ENCODE measurements at places on chromosomes 3 and 15.

GRCh38 chr3:174524203-174524602 lies 334.9 kb upstream of the NAALADL2 start:
- DNase-seq, result no peak

GRCh38 chr15:94367726-94368535 lies 136.6 kb downstream of the MCTP2 start:
- DNase-seq, result no peak

DNA sequence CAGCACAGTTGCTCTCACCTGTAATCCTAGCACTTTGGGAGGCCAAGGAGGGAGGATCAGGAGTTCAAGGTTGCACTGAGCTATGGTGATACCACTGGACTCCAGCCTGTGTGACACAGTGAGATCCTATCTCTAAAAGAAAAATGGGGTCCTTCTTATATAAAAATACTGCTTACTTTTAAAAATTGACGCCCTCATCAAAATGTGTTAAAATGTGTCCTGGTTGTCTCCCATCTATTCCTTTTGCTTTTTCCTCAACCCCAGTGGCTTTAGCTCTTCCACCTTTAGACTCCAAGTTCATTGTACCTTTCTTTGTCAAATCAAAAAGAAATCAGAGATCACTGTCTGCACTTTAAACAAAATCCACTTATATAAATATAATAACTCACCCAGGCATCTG lies 60.3 kb upstream of the GPD1L start:
- no peak for DNase-seq

DNA sequence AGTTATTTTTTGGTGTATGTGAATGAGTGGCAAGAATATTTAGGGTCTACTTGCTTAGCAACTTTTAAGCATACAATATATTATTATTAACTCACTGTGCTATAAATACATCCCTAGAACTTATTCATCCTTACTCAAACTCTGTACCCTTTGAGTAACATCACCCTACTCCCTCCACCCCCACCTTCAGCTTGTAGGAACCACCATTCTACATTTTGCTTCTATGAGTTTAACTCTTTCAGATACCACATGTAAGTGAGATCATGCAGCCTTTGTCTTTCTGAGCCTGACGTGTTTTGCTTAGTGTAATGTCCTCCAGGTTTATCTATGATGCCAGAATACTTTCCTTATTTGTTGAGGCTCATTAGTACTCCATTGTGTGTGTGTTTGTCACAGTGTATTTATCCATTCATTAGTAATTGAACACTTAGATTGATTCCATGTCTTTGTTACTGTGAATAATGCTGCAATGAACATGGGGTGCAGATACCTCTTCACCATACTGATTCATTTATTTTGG lies 526.9 kb downstream of the PYDC2 start:
- DNase-seq, result no peak

DNA sequence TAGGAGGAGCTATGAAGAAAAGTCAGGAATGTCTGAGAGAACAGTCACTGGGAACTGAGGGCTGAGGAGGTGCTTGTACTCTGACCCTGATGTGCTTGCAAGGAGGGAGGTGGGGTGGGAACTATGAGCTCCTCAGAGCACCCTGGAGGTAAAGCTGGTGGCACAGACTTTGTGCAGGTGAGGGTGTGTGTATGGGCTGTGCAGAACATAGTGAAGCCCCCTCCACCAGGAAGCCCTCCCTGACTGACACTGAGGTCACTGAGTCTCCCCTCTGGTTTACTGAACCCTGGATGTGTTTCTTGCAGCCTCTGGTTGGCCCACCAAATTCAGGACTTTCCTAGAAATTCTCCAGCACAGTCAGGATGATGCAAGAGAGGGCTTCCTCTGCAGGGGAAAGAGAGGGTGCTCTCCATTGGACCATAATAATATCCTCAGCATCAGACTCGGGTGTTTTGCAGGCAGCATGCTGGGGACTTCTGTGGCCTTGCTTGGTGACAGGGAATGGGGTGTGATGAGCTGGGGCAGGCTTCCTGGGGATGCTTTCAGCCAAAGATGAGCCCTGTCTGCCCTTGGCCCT lies 1.5 kb upstream of the ISLR start:
- no peak for DNase-seq

DNA sequence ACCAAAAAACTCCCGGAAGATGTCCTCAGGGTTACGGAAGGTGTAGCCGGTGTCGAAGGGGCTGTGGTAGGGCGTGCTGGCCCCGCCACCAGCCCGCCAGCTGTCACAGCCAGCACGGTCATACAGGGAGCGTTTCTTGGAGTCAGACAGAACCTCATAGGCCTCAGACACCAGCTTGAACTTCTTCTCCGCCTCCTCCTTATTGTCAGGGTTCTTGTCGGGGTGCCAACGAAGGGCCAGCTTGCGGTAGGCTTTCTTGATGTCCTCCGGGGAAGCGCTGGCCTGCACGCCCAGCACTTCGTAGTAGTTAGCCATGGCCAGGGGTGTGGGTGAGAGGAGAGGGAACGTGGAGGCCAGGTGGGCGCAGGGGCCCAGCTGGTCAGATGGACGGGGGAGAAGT lies 3.8 kb downstream of the DNAJB8 start:
- DNase-seq, result no peak

Data from stimulated activated naive CD4-positive, alpha-beta T cell (primary cell).